CD8-positive, alpha-beta T cell (primary cell): ENCODE measurements at places on chromosomes 6 and 20.

DNA sequence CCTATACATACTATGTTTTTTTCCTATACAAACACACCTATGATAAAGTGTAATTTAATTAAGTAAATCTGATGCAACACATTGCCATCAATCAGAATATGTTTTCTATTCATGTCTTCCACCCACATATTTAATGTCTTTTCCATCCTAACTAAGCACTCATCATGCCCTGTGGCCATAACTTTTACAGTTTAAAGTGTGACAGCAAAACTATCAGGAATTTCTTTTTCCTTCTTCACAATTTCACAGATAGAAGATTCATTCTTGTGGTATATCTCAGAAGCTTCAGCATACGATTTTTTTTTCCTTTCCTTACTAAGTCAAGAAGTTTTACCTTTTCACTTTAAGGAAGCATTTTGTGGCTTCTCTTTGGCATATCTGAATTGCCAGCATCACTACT, 7.0 kb upstream of the BEND6 start:
- DNase-seq: no peak

GRCh38 chr6:21955053-21955595, 341.7 kb downstream of the PRL start:
- no peak for DNase-seq

- DNase-seq: no peak
Observed at GRCh38 chr6:119497988-119498727, 148.6 kb upstream of the MAN1A1 start.

DNA sequence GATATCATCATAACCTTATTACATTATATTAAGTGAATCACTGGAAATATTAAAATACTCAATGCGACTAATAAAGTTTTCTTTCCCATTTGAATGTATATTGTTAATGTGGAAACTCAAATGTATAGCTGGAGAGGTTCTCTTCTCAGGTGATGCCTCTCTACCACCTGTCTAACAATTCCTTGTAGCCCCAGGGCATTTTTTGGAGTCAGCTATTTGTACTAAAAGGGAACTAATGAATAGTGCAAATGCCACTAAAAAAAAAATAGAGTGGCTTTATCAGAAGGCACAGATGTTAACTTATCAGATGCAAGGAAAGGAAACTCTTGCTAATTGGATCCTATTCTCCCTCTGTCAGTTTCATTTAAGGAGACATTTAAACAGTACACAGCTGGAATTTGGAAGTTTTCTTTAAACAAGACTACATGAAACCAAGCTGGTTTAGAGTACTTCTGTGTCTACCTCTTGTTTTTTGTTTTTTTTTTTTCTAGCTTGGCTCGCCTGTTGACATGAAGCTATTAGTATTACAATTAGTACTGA, 897.0 kb upstream of the SLC35B3 start:
- DNase-seq: no peak

DNA sequence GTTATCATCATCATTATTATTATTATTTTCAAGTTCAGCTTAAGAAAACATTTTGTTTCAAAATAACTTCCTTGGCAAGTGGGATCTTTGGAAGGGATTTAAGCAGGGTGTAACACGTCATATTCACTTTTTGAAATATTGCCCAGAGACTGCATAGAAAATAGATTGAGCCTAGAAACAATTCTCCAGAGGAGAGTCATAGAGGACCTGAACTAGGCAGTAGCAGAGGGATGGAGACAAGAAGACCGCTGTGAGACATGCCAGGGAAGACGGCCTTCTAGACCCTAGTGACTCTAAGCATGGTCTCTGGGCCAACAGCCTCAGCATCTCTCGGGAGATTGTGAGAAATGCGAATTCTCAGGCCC, 55.5 kb downstream of the EDN1 start:
- DNase-seq: no peak

DNA sequence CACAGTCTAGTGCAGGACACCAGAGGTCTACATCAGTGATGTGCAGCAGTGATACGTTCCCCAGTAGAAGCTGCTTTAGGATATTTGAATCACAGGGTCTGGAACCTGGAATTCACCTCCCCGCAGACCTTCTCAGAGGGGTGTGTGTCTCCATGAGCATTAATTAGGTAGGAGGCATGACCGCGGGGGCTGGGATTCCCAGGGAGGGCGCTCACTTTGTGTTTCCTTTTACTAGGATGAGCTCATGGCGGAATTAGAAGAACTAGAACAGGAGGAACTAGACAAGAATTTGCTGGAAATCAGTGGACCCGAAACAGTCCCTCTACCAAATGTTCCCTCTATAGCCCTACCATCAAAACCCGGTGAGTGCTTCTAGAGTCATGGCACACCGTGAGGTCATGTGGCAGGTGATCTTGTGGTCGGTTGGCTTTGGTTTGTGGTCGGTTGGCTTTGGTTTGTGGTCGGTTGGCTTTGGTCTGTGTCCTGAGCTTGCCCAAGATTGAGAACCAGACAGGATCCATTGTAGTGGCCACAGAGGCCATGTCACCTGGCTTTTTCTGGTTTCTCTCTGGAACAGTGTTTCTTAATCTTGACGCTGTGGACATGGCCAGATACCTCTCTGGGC, 40.8 kb downstream of the CHMP4B start:
- no peak for DNase-seq

GRCh38 chr6:22826961-22827360, 257.6 kb downstream of the HDGFL1 start:
- DNase-seq: no peak
